ENCODE measurements at places on chromosomes 12 and 14. TPM values are rescaled to one million over a fixed set of nuclear protein-coding genes. Genes with fewer than 3 reads are reported as not detected.

- peak; percentile 29 for DNase-seq
These were observed 3.0 kb upstream of the ZC3H14 start for GRCh38 chr14:88559852-88560251.

CDH24 gene
- total RNA-seq: 4.9 TPM

DNA sequence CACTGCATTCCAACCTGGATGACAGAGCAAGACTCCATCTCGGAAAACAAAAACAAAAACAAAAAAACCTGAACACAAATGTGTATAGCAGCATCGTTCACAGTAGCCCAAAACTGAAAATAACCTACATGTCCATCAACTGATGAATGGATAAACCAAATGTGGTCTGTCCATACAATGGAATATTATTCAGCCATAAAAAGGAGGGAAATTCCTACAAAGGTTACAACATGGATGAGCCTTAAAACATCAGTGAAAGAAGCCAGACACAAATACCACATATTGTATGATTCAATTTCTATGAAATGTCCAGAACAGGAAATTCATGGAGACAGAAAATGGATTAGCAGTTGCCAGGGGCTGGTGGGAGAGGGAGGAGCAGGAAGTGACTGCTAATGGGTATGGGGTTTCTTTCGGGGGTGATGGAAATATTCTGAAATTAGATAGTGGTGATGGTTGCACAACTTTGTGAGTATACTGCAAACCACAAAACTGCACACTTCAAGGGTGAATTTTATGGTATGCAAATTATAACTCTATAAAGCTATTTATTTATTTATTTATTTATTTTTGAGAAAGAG is 4.0 kb downstream of the MYL2 start:
- no peak for DNase-seq

CEP128 gene
- total RNA-seq: 7.9 TPM

- DNase-seq: peak; percentile 80
These were observed at the start of gene PLEKHH1 for GRCh38 chr14:67532998-67533753. TSS of gene PLEKHH1 (plus strand) at chr14:67533290. CDS start at chr14:67541868, 8,578 bp downstream.

GRCh38 chr12:75944097-75944904 is 87.3 kb downstream of the PHLDA1 start:
- DNase-seq: peak; percentile 78

- DNase-seq: peak; percentile 85
These were observed 1.0 kb downstream of the ELK3 start for GRCh38 chr12:96194971-96195844.

STAC3 gene
- 2.8 TPM for total RNA-seq

DNA sequence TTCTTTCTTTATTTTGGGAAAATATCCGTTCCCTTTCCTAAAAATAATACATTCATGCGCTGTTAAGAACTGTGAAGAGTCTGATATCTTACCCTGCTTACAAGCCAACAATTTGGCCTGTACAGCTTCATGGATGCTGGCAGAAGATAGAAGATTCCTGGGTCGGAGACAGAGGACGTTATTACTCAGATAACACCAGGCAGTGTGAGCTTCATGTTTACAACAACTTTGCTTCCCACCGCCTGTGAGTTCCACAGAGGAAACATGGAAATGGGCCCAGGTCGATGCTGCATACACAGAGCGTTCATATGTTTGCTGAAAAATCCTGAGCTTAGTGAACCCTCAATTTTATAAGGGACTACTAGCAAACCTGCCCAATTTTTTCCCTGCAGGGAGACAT is 705.6 kb upstream of the SEL1L start:
- DNase-seq: no peak

DNA sequence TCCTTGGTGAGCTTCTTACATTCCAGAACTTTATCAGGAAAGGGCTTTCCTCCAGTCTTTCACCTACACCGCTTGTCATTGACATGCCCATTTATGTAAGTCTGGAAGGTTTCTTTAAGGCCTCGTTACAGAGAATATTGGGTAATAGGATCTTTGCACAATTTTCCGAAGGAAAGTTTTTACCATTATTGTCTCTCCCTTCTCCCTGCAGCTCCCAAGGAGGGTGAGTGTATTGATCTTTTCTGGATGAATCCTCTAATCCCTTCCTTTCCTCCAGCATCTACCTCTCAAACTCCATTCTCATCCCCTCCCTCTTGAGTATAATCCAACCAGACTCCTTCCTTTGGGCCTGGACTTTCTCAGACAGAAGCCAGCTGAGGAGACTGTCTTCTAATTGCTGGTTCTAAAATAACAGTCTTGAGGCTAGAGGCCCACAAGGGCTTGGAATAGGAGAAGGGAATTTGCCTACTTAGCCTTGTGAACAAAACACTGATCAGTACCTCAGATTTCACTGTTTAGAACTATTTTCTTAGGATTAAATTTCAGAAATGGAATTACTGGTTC is 21.8 kb downstream of the WNK1 start:
- DNase-seq: peak; percentile 46

DNA sequence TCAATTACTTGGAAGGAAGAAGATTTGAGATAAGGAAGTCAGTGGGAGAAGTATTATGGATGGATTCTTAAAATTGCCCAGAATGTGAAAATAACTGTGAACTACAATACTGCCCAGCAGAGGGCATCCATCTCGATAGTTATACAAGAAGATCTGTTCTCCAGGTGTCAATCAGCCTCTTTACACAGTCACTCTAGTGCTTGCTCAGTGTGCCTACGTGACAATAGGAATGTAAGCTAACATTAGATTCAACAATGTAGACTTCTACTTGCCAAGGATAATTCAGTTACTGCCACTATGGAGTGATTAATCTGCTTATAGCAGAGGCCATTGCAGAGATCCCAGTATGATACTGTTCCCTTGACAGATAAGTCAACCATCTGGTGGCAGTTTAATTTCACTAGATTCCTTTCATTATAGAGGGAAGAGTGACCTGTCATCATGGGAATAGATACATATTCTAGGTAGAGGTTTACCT is 10.6 kb upstream of the MAP4K5 start:
- DNase-seq: peak; percentile 64

PLA2G1B gene
- not detected for total RNA-seq

DNA sequence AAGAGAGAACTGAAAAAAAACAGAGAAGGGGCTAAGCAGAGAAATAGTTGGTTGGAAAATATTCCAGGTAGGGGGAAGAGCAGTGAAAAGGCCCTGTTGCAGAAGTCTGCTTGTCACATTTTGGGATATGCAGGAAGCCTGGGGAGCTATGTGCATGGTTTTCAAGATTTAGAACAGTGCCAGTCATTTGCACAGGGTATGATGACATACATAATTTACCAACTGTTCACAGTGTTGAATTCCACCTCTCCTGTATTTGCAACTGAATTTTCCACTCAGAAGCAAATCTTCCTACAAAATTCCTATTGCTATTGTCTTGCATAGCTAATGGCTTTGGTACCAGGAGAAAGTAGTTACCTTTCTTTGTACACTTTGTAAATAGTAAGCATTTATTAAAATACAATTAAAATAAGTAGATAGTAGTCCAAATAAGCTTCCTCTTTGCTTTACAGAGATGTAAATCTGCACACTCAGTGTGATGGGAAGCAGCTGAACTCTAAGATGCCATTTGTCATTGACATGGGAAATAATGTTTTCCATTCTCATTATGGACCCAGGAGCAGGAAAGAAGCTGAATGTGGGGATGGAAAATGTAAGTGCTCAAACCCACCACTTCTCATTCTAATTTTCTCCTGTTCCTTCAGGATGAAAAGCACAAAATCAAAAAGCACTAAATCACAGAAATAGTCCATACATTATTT is 177.4 kb downstream of the BTG1 start:
- no peak for DNase-seq

DNA sequence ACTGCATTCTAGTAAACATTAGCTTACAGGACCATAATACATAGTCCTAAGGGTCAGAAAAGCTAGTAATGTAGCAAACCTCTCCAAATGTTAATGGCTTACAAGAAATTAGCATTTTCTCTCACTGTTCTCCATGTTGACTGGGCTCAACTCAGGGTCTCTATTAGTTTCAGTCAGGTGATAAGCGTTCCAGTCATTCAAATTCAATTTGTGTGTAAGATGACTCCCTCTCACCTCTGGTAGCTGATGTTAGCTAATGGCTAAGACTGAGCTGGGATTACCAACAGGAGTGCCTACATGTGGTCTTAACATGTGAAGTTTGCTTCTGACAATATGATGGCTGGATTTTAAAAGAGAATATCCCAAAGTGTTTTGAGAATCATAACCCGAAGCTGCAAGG is 630.5 kb upstream of the USP15 start:
- DNase-seq: no peak

SLC7A8 gene
- 1.5 TPM for total RNA-seq

WBP11 gene
- 51.3 TPM for total RNA-seq

- DNase-seq: no peak
These were observed 313.2 kb upstream of the DIO3 start for GRCh38 chr14:101247842-101248725.

GRCh38 chr12:51335931-51336330 is 10.5 kb downstream of the CELA1 start:
- DNase-seq: no peak

DNA sequence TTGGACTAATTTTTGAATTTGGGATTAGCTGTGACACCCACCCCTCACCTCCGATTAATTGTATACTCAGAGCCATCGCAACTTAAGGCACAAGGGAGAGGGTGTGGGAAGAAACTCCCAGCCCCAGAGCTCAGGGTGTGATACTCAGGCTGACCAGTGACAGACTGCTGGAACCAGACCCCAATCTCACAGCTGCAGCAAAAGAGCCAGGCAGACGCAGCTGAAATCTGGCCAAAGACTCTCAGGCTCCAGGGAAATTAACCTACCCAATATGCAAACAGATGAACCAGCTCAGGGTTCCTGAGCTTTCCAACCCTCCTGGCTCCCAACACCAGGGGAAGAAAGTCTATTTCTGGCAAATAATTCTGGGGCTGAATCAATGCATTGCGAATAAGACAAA is 30.5 kb downstream of the ANAPC7 start:
- DNase-seq: no peak

DNA sequence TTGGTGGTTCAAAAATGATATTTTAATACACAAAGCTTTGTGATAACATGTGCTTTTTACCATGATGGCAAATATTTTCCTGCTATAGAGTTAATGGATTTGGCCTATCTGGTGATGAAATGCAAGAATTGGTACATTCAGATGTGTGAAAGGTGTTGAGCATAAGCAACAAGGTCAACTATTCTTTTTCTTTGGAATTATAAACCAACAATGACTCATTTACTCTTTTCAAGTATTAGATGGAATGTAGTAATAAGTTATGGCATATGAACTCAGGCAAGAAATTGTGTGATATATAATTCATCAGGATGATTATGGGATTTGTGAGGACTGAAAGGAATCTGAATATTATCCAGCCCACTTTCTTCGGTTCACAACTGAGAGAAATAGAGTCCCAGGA is 471.4 kb downstream of the ETNK1 start:
- DNase-seq: no peak

GRCh38 chr12:120048263-120048662 is 59.2 kb downstream of the BICDL1 start:
- DNase-seq: no peak

DNA sequence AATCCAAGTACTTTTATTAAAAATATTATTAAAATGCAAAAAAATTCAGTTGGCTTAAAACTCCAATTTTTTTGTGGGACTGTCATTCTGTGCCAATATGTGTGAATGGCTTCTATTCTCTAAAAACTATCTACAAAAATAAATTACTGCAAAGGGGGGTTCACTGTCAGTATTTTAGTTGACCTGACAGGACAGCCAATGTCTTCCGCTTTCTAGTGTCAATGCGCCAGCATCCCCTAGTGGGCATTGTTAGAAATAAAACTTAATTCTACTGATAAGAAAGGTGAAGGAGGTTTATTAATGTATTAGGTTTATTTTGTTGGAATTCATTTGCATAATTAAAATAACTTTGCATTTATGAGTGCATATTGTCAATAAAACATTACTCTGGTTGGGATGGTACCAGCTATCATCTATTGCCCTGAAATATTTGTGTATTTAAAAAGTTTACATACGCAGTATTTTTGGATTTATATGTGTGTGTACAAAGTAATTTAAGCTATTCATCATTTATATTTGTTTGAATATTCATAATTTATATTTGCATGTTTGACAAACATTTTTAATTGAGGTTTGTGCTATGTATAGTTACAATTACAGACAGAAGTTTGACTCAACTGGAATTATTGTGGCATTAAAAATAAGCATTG is 527.2 kb downstream of the FLRT2 start:
- peak; percentile 55 for DNase-seq

OR6C1 gene
- total RNA-seq: not detected

DNA sequence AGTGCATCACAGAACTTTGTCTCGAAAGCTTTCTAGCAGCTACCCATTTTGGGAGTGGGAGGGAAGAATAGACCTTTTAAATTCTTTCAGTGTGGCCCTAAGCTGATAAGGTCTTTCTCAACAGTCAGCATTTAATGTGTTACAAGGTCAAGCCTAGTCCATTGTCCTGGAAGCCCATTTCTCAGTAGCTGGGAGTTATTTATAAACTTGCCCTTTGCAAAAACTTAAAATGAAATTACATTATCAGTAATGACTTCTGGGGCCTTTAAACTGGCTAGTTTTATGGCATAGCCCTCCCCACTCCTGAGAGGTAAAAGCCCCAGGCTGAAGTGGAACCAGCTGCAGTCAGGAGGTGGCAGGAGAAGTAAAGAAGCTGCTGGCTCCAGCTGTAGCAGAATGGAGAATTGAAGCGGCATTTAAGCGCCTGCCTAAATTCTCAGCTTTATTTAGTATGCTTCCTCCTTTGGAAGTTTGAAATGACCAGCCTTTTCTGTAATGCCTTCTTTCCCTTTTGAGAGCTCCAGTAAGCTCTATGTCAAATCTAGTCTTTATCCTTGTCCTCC is 12.4 kb downstream of the COPZ1 start:
- no peak for DNase-seq

PRH1 gene
- 11.7 TPM for total RNA-seq

Measured in MCF 10A (cell line).